Pulmonary artery endothelial cell (primary cell): ENCODE measurements at places on chromosomes 7 and 10. TPM values are rescaled to one million over a fixed set of nuclear protein-coding genes. Genes with fewer than 3 reads are reported as not detected.

GRCh38 chr10:93336110-93336509, 146.0 kb downstream of the MYOF start:
- no peak for DNase-seq

Gene IQUB
- total RNA-seq: 0.32 and 0.33 TPM in 2 replicates

- no peak for DNase-seq
Measured at GRCh38 chr10:19499291-19499770, 316.9 kb upstream of the PLXDC2 start.

DNA sequence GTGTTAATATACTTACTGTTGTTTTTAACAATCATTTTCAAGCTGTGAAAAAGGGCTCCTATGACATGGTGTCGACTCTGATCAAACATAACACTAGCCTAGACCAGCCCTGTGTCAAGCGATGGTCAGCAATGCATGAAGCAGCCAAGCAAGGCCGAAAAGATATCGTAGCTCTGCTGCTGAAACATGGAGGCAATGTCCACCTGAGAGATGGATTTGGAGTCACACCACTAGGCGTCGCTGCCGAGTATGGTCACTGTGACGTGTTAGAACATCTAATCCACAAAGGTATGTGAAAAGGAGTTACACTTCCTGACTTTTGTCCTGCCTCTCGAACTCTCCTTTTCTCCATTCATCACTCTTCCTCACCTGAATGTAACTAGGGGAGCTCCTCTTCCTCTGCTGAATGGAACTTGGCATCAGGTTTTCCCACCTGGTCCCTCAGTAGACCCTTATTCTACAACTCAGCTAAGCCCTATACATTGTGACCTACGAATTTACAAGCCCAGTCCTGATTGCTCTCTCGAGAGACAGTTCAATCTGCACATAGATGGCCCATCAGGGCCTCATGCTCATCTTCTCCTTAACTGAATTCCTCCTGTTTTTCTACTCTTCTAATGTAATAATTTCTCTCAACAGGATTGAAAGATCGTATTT, 23.0 kb downstream of the ASB15 start:
- DNase-seq: no peak

- no peak for DNase-seq
Measured at GRCh38 chr7:21462081-21462480, 34.2 kb downstream of the SP4 start.
